Endothelial cell of umbilical vein (primary cell): ENCODE measurements at places on chromosomes 4 and X. TPM values are rescaled to one million over a fixed set of nuclear protein-coding genes. Genes with fewer than 3 reads are reported as not detected.

The ZNF711 gene
- polyA plus RNA-seq: 1.3 and 2.2 TPM in 2 replicates

The DRP2 gene
- polyA plus RNA-seq: 0.13 and 0.17 TPM in 2 replicates

The ADGRL3 gene
- not detected in 2 replicates for polyA plus RNA-seq

The COL4A6 gene
- polyA plus RNA-seq: 0.33 and 0.62 TPM in 2 replicates

The PRRG3 gene
- not detected in 2 replicates for polyA plus RNA-seq

The CXCL3 gene
- 1.1 TPM in 2 replicates for polyA plus RNA-seq

The OPRPN gene
- not detected in 2 replicates for polyA plus RNA-seq

The ENPP6 gene
- not detected in 2 replicates for polyA plus RNA-seq

DNA sequence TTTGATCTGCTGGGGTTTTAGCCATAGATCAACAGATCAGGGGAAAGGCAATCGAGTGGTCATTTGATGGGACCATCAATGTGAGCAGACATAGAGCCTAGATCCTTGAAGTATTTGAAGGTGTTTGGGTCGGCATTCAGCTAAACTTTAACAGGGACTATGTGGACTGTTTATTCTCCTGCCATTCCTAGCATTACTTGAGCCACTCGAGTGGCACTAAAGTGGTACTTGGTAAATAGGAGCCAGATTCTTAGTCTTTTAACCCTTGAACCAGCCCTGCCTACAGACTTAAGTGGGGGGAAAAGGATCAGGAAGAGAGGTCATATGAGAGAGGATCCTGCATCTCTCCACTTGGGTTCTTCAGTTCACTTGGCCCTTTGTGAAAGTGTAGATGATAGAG lies 3.8 kb downstream of the MSN start:
- DNase-seq: no peak

GRCh38 chr4:153249199-153250041 lies 45.2 kb downstream of the TRIM2 start:
- peak; percentile 78 for DNase-seq

GRCh38 chr4:95086551-95086950 lies 328.8 kb downstream of the BMPR1B start:
- DNase-seq: no peak

DNA sequence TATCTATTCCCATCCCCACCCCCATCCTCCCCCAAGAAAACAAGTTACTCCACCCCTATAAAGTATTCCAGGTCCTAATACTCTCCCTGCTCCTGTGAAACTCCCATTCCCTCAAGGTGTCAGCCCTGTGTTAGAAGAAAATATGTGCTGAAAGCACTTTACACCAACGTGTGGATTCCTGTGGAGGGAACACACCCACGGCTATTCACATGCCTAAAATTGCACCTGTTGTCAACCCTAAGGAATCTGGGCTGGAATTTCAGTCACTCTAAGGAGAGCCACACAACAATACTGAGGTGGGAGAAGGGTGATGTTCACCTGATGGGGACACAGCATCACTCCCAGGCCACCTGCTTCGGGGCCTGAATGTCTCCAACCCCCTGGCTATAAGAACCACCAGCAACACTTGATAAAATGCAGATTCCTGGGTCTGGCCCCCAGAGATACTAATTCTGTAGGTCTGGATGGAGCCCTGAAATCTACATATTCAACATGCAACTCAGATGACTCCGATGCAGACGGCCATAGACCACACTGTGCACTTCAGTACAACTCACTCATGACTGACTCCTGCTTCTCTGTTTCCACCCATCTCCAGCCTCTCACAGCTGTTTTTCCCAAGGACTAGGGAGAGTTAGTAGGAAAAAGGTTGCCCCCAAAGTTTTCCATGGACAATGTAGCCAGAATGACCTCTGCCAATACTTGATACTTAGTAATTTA lies 15.8 kb downstream of the SCD5 start:
- no peak for DNase-seq

GRCh38 chr4:26284536-26284935 lies 36.3 kb upstream of the RBPJ start:
- no peak for DNase-seq

DNA sequence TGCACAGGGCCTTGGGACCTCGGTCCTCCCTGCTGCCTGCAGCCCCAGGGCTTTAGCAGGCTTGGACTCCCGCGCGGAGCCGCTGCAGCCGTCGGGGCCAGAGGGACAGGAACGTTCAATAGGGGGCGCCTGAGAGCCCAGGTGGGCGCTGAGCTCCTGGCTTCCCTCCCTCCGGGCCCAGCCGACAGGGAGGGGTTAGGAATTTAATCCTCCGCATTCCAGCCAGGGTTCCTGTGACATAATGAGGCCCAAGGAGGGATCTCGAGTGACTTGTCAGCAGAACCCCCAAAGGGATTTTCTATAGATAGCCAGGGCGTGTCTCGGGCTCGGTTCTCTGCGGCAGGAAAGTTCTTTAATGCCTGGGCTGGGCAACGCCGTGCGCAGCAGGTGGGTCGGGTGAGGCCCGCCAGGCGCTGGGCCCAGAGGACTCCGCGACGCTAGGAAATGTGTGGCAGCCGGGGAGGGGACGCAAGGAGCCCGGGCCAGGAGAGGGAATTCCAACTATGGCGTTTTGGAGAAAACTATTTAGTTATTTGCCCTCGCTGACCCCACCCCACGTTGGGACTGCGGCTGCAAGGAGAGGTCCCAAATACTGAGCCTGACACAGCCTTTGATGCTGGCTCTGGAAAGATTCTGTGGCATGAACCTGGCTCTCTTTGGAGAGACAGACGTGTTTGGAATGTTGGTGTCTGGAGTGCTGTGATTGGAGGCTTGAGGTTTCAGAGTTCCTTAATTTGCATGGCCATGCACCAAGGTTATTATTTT lies 285.2 kb upstream of the GATB start:
- DNase-seq: peak; percentile 21

- DNase-seq: peak; percentile 19
Observed at GRCh38 chrX:110086162-110086915, 83.4 kb downstream of the TMEM164 start.

DNA sequence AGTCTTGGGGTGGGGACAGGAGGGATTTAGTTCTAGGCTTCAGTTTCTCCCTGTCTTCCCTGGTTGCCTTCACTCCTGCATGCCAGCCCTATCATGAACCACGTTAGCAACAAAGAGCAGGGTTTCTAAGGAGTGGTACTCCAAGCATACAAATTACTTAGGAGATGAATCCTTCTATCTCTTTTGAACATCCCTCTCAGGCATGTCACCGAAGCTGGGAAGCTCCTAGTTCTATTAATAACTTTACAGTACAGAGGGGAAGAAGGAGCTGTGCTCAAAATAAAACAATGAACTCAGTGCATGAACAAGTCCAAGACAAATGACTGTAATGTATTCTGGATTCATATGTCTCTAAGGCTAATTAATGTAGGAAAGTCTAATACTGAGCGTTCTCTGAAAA lies 450.6 kb upstream of the RASGEF1B start:
- no peak for DNase-seq

- no peak for DNase-seq
Observed at GRCh38 chrX:13085526-13085925, 41.1 kb upstream of the FAM9C start.

- peak; percentile 71 for DNase-seq
Observed at GRCh38 chrX:69615779-69616456, at the start of gene EDA. Gene EDA (plus strand): TSS chrX:69616113.

- DNase-seq: peak; percentile 24
Observed at GRCh38 chr4:9765091-9765490, 16.3 kb upstream of the DRD5 start.

GRCh38 chr4:146776691-146777090 lies 138.0 kb downstream of the POU4F2 start:
- DNase-seq: no peak

GRCh38 chrX:15505101-15505500 lies 4.5 kb downstream of the BMX start:
- DNase-seq: no peak

GRCh38 chrX:44431194-44431593 lies 87.7 kb upstream of the EFHC2 start:
- no peak for DNase-seq

- no peak for DNase-seq
Observed at GRCh38 chr4:53366301-53366716, 448 bp upstream of the SCFD2 start.

- no peak for DNase-seq
Observed at GRCh38 chr4:113707048-113707447, 54.5 kb downstream of the CAMK2D start.

- DNase-seq: no peak
Observed at GRCh38 chrX:10631416-10632145, 11.2 kb upstream of the MID1 start.

GRCh38 chr4:145196747-145197146 lies 16.4 kb upstream of the OTUD4 start:
- DNase-seq: no peak

GRCh38 chr4:100591161-100591876 lies 73.5 kb upstream of the EMCN start:
- peak; percentile 47 for DNase-seq

GRCh38 chr4:74451214-74451661 lies 6.3 kb downstream of the AREG start:
- peak; percentile 72 for DNase-seq
